ENCODE measurements at places on chromosomes 7 and 10. TPM values are rescaled to one million over a fixed set of nuclear protein-coding genes. Genes with fewer than 3 reads are reported as not detected.

ZNF804B gene
- polyA plus RNA-seq, result 0.23 TPM

FAM25G gene
- polyA plus RNA-seq, result 0.43 TPM

GLI3 gene
- 14.2 TPM for polyA plus RNA-seq

UBN2 gene
- 24.2 TPM for polyA plus RNA-seq

GIMAP8 gene
- polyA plus RNA-seq, result 8.6 TPM

CNPY1 gene
- polyA plus RNA-seq, result not detected

- no peak for DNase-seq
Measured at GRCh38 chr10:12067336-12067735, 1.4 kb upstream of the DHTKD1 start.

DNA sequence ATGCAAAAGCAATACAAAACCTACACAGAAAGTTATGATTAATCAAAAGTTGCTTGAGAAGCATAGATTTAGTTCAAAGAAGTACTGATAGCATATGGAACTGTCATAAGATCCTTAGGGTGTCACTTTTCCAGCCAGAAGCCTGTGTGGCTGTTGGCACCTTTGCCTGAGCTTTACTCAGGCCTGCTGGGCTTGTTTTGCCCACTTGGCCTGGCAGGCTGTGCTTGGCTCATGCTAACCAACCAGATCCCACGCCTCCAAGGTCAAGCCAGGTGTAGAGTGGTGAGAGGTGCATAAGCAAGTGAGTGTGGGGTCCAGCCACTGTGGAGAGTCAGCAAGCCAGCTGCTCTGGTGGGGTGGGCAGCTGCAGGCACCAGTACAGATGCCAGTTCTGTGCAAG, 12.0 kb upstream of the LIPA start:
- DNase-seq, result no peak

DNA sequence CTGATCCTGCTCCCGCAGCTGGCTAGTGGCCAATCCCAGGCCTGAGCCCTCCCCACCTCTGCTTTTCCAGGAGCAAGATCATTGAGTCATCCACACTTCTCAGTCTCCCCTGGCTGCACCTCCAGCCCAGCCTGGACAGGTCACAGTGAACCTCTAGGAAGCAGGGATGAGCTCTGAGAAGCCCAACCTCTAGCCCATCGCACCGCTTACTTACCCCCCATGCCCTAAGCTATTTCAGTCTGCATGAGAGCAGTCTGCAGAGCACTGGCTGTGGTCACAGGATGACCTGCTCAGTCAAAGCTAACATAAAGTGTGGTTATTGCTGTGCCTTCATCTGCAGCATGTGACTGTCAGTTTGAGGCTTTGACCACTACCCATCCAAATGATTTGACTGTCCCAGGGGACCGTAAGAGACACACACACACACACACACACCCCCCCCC, 129.2 kb downstream of the SORBS1 start:
- DNase-seq, result no peak

- DNase-seq, result no peak
Measured at GRCh38 chr7:100053215-100053614, 3.6 kb downstream of the ZSCAN21 start.

- DNase-seq, result no peak
Measured at GRCh38 chr10:22713853-22714478, 412 bp downstream of the PIP4K2A start.

- DNase-seq, result no peak
Measured at GRCh38 chr7:139153832-139154231, 44.3 kb upstream of the ZC3HAV1 start.

- DNase-seq, result no peak
Measured at GRCh38 chr7:16063716-16064675, 357.3 kb downstream of the CRPPA start.

Measured in left renal cortex interstitium (tissue), 4 donors.